Right atrium auricular region (tissue), 2 donors: ENCODE measurements at places on chromosomes 4 and X. TPM values are rescaled to one million over a fixed set of nuclear protein-coding genes. Genes with fewer than 3 reads are reported as not detected.

- H3K4me1 ChIP-seq = no peaks in the 10 kb centered on the region
- H3K4me3 ChIP-seq = no peak overlapping the region
- H3K27ac ChIP-seq = no peak overlapping the region
- DNase-seq = no peak
- no peaks in the 10 kb centered on the region for H3K36me3 ChIP-seq
These were observed 186.6 kb downstream of the CPEB2 start for GRCh38 chr4:15188605-15189539.

GRCh38 chr4:498328-498904 is 540 bp downstream of the ZNF721 start:
- peak overlapping the region; percentile 90 for H3K27ac ChIP-seq
- H3K4me1 ChIP-seq = peaks cover 24% of the 10 kb centered on the region
- no peaks in the 10 kb centered on the region for H3K27me3 ChIP-seq

GRCh38 chr4:76590798-76591281 is 155.8 kb downstream of the SHROOM3 start:
- peak overlapping the region; percentile 61 for H3K27ac ChIP-seq
- no peaks in the 10 kb centered on the region for H3K4me1 ChIP-seq
- no peak for DNase-seq
- no peaks in the 10 kb centered on the region for H3K27me3 ChIP-seq
- H3K4me3 ChIP-seq = no peak overlapping the region

DNA sequence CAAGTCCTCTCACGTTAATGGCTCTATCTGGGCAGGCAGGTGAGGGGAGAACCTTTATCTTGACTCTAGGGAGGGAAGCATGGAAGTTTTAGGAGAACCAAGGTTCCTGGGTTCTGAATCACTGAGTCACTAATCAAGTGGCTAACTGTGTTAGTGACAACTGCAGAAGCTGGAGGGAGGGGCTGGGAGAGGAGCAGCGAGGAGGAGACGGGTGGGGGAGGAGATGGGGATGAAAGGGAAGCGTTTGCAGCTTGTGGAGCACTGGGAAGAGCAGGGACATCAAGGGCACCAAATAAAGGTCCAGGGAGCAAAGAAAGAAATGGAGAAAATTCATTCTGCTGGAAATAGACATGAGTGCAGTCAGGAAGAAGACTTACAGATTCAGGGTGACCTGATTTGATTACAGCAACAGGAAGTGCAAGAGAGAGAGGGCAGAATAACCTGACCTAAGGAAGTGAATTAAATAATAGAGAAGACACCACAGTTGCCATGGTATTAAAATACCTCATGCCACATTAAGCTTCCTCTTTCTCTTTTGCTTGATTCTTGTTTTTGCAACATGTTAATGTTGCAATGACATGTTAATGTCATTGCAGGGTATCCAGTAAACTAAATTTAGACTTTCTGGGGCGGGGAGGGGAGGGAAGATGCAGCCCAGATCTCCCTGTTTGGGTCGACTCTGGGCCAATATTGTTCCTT is 4.5 kb upstream of the SETD7 start:
- no peak overlapping the region for H3K4me3 ChIP-seq
- H3K27me3 ChIP-seq = no peaks in the 10 kb centered on the region
- no peaks in the 10 kb centered on the region for H3K36me3 ChIP-seq
- DNase-seq = no peak
- peak overlapping the region; percentile 21 for H3K27ac ChIP-seq

- no peaks in the 10 kb centered on the region for H3K27me3 ChIP-seq
- H3K27ac ChIP-seq = no peak overlapping the region
- H3K4me3 ChIP-seq = no peak overlapping the region
- H3K36me3 ChIP-seq = no peaks in the 10 kb centered on the region
These were observed 496.3 kb downstream of the STPG2 start for GRCh38 chr4:97646997-97647396.

- DNase-seq = no peak
- H3K4me1 ChIP-seq = no peaks in the 10 kb centered on the region
- no peaks in the 10 kb centered on the region for H3K27me3 ChIP-seq
- H3K4me3 ChIP-seq = no peak overlapping the region
- H3K36me3 ChIP-seq = no peaks in the 10 kb centered on the region
- no peak overlapping the region for H3K27ac ChIP-seq
These were observed 52.1 kb upstream of the RASGEF1B start for GRCh38 chr4:81523672-81524327.

- H3K27ac ChIP-seq = no peak overlapping the region
- H3K4me1 ChIP-seq = no peaks in the 10 kb centered on the region
- H3K27me3 ChIP-seq = no peaks in the 10 kb centered on the region
- DNase-seq = no peak
These were observed 26.9 kb downstream of the NIPAL1 start for GRCh38 chr4:48043504-48043903.

- no peaks in the 10 kb centered on the region for H3K4me1 ChIP-seq
- H3K36me3 ChIP-seq = no peaks in the 10 kb centered on the region
- no peak overlapping the region for H3K27ac ChIP-seq
- no peak for DNase-seq
These were observed 75.7 kb upstream of the GUCY1A1 start for GRCh38 chr4:155590796-155591585.

GRCh38 chr4:148574911-148575310 is 132.7 kb upstream of the NR3C2 start:
- H3K4me3 ChIP-seq = no peak overlapping the region
- H3K36me3 ChIP-seq = no peaks in the 10 kb centered on the region
- no peak for DNase-seq

GRCh38 chr4:87236861-87237260 is 16.4 kb upstream of the KLHL8 start:
- DNase-seq = no peak
- no peaks in the 10 kb centered on the region for H3K36me3 ChIP-seq
- H3K4me3 ChIP-seq = no peak overlapping the region
- H3K27ac ChIP-seq = no peak overlapping the region
- H3K27me3 ChIP-seq = no peaks in the 10 kb centered on the region
- no peaks in the 10 kb centered on the region for H3K4me1 ChIP-seq

GRCh38 chr4:11139871-11140270 is 288.8 kb downstream of the HS3ST1 start:
- H3K36me3 ChIP-seq = no peaks in the 10 kb centered on the region
- H3K27ac ChIP-seq = no peak overlapping the region
- H3K4me3 ChIP-seq = no peak overlapping the region
- H3K4me1 ChIP-seq = no peaks in the 10 kb centered on the region
- no peak for DNase-seq
- no peaks in the 10 kb centered on the region for H3K27me3 ChIP-seq

- no peak for DNase-seq
- H3K4me1 ChIP-seq = no peaks in the 10 kb centered on the region
- H3K4me3 ChIP-seq = no peak overlapping the region
- no peaks in the 10 kb centered on the region for H3K36me3 ChIP-seq
These were observed 299.5 kb downstream of the MAPK10 start for GRCh38 chr4:86060341-86060740.

GRCh38 chr4:25803720-25804225 is 59.0 kb downstream of the SEL1L3 start:
- no peaks in the 10 kb centered on the region for H3K36me3 ChIP-seq
- no peak overlapping the region for H3K4me3 ChIP-seq
- no peak for DNase-seq

The FREM3 gene
- total RNA-seq = 0.04 TPM

The MBNL3 gene
- total RNA-seq = 98.8 TPM

The ARMCX2 gene
- total RNA-seq = 34.2 TPM

The UGT2B11 gene
- total RNA-seq = not detected

The TCEAL5 gene
- total RNA-seq = 0.47 TPM
